ENCODE measurements at places on chromosomes 2 and 18.

GRCh38 chr18:77203071-77203470 is 46.6 kb upstream of the GALR1 start:
- no peak for DNase-seq

DNA sequence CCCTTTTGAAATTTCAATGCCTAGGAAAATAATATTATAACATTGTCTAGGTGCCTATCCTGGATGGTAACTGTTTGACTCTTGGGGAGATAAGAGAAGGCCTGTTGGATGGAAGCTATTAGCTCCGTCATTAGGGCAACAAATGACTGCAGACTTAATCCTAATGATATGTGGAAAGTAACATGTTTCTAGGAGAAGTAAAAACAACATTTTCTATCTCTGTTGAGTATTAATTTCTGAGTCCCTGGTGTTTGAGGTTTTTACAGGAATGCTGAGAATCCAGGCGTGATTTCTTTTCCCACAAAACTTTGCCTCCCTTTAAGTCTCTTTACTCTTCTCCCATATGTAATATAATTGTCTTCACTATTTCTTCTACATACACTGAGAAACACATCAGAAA is 159.1 kb downstream of the GALNT1 start:
- DNase-seq = no peak

DNA sequence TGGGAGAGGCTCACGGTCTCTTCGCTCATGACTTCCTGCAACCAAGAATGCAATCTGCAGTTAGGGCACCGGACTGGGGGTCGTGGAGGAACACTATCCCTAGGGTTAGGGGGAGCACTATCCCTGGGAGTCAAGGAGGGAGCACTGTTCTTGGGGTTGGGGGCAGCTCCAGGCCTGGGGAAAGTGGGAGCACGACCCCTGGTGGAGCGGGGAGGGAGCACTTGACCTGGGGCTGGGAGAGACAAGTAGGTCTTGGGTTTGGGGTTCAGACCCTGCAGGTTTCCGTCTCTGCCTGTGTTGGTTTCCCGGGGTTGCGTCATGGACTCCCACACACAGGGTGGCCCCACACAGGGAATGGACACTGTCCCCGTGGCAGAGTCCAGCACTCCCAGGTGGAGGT is 133.6 kb downstream of the TPO start:
- no peak for DNase-seq

DNA sequence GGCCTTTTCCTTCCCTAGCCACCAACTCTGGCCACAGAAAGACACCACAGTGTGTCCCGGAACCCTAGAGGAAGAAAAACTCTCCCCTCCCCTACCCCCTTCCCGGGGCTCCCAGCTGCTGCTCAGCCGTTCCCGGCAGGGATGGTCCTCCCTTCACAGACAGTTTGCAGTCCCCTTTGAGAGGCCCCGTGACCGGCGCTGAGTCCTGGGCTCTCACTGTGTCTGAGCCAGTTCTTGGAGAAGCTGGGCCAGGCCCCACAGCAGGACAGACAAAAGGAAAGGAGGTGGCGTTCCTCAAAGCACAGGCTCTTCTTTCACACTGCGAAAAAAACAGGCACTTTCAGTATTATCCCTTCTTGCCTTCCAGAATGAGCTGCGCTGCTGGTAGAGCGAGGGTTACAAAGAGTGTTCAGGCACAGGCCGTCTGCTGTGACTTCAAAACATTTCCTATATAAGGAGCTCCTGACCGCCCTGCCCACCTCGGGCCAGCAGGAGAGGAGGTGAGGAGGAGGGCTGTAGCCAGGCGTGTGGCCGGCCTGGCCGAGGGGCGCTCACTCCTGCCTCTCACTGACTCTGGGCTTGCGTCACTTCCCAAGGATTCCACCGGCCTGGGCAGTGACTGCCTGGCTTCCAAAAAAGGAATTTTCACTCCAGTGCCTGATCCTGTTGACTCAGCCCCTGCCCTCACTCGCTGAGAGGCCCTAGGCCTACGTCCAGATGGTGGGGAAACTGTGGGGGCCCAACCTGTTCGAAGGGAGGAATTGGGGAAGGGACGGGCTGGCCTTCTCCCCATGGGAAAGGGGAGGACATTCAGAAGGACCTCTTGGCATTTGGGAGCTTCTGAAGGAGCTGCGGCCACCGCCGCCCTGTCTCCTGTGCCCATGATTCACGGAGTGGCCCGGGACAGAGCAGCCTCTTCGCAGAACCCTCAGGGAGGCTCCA is 24.9 kb downstream of the CIDEA start:
- DNase-seq = no peak

- no peak for DNase-seq
These were observed 90.8 kb upstream of the L3MBTL4 start for GRCh38 chr18:6505498-6505875.

- DNase-seq = no peak
These were observed 76.2 kb downstream of the CDK15 start for GRCh38 chr2:201882353-201883090.

DNA sequence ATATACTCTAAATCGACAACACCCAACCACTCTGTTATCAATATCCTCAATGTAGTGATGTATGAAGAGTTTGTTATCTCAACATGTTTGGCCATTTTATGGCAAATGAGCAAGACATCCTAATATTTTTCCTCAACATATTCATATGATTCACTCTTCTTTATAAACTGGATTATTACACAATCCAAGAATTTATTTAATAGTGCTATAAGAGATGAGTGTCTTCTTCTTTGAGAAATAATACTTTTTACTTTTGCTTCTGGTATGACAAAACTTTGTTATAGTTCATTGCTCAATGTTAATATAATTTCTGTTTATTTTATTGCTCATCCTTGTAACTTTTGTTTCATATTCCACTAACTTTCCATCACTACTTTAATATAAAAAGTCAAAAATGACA is 44.3 kb downstream of the SCN9A start:
- no peak for DNase-seq

- DNase-seq = no peak
These were observed 222.9 kb downstream of the PTPRM start for GRCh38 chr18:7789856-7790552.

GRCh38 chr18:62790871-62791772 is 75.8 kb downstream of the PHLPP1 start:
- DNase-seq = no peak

GRCh38 chr2:54725343-54726099 is 2.1 kb downstream of the EML6 start:
- no peak for DNase-seq

GRCh38 chr2:213751446-213751845 is 467.2 kb downstream of the SPAG16 start:
- no peak for DNase-seq

- no peak for DNase-seq
These were observed 1.7 kb downstream of the ROCK2 start for GRCh38 chr2:11342551-11343367.

DNA sequence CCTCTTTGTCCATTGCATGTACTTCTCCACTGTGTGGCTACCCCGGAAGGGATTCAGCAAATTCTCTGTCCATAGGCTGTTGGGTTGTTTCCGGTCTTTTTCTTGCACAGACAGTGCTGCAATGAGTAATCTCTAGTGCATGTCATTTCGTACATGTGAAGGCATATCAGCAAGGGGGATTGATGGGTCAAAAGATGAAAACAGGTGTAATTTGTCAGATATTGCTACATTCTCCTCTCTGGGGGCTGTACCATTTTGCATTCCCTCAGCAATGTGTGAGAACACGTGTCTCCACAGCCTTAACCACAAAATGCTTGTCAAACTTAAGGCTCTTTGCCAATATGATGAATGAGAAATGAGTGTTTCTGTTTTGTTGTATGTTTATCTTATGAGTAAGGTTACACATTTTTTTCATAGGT is 60.5 kb downstream of the KLHL29 start:
- DNase-seq = no peak

DNA sequence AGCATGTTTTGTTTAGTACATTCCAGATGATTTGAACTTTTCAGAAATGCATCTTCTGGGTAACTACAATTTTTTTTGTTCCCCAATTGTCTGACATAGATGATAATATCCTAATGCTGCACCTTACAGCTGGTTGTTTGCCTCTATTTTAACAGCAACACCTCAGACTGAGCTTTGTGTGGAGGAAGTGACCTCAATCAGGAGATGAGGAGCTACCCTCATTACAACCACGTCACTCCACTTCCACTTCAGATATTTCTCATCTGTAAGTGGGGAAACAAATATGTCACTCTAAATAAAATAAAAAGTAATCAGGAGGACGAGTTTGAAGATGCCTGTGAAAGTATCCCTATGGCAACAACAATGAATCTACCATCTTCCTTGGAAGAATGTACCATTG is 12.1 kb upstream of the SRSF7 start:
- DNase-seq = no peak

DNA sequence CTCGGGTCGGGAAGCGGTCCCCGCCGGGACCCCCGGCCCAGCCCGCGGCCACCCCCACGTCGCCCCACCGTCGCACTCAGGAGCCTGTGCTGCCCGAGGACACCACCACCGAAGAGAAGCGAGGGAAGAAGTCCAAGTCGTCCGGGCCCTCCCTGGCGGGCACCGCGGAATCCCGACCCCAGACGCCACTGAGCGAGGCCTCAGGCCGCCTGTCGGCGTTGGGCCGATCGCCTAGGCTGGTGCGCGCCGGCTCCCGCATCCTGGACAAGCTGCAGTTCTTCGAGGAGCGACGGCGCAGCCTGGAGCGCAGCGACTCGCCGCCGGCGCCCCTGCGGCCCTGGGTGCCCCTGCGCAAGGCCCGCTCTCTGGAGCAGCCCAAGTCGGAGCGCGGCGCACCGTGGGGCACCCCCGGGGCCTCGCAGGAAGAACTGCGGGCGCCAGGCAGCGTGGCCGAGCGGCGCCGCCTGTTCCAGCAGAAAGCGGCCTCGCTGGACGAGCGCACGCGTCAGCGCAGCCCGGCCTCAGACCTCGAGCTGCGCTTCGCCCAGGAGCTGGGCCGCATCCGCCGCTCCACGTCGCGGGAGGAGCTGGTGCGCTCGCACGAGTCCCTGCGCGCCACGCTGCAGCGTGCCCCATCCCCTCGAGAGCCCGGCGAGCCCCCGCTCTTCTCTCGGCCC is 13.6 kb downstream of the SPEG start:
- no peak for DNase-seq

DNA sequence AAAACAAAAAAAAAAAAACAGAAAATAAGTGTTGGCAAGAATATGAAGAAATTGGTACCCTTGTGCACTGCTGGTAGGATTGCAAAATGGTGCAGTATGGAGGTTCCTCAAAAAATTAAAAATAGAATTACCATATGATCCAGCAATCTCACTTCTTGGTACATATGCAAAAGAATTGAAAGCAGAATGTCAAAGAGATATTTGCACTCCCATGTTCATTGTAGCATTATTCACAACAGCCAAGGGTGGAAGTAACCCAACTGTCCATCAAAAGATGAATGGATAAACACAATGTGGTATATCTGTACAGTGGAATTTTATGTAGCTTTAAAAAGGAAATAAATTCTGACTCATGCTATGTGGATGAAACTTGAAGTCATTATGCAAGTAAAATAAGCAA is 72.8 kb upstream of the POU3F3 start:
- no peak for DNase-seq

DNA sequence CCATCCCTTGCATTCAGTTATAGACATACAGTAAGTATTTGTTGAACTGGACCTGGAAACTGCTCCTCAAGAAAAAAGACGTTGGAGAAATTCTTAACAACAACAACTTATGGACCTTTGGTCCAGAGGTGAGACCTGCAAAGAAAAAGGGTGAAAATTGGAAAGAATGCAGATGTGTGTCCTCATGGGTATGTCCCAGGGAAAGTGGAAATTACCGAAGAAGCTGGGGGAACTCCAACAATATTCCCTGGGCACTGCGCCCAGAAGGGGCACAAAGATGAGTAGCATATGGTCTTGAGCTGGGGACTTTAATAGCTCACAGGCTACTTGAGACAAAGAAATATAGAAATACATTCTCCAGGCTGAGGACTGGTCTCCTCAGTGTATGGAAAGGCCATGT is 35.5 kb upstream of the YWHAQ start:
- DNase-seq = no peak

DNA sequence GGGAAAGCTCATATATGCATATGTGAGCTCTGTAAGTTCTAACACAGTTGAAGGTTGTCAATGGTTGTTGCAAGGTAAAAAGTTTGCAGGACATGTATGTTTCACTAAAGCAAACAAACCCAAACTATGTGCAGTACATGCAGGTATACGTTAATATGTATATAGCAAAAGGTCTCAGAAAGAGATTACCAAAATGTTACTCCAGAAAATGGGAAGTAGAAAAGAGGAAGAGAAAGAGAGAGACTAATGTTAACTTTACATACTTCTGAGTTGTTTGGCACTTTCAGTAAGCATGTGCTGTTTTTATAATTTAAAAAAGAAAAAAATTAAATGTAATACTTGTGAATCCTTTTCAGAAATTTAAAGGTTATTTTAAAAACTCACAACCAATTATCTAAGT is 32.8 kb upstream of the PEX13 start:
- no peak for DNase-seq

DNA sequence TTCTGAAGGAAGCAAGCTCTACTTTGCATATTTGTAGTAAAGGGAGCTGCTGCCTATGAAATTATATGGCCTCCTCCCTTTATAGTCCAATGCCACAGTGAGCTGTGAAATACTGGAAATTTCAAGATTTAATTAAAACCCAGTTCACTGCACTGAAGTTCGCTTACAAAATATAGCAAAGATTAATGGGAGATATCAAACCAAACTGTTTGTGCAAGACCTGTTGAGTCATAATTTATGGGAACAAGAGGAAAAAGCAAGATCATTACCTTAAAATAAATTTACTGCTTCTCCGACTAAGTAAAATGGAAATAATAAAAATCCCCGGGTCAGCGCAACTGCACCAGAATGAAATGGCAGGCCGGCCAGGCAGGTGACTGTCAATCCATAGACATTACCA is 215.5 kb upstream of the RAB6C start:
- DNase-seq = no peak

DNA sequence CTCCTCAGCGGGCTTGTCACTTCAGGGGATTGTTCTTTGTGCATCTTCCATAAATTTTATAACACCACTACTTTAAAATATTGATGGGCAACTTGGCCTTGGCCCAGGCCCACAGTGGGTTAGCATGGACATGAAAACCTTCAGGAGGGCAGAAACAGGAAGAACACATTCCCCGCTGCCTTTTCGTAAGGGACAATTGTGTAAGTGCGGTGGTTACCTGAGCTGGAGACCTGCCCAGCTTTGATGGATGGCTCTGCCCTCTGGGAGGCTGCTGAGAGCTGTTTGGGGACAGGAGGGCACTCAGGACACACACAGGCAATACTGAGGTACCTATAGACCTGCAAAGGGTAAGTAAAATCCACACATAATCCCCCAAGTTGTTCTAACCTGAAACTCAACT is 46.8 kb downstream of the FECH start:
- DNase-seq = no peak

GRCh38 chr2:9256570-9257043 is 50.0 kb downstream of the ASAP2 start:
- no peak for DNase-seq

GRCh38 chr2:123659120-123659519 is 366.0 kb upstream of the CNTNAP5 start:
- no peak for DNase-seq

All from activated naive CD4-positive, alpha-beta T cell treated with Interleukin-2 at 50 U/mL for 16 hours (primary cell).